NCI-H1694 (cell line): ENCODE measurements at places on chromosomes 7 and 10.
A peak's percentile ranks its signal among the peaks of the same experiment; 100 is the strongest.

- DNase-seq = no peak
Observed at GRCh38 chr10:86314616-86315548, 51.7 kb downstream of the GRID1 start.

DNA sequence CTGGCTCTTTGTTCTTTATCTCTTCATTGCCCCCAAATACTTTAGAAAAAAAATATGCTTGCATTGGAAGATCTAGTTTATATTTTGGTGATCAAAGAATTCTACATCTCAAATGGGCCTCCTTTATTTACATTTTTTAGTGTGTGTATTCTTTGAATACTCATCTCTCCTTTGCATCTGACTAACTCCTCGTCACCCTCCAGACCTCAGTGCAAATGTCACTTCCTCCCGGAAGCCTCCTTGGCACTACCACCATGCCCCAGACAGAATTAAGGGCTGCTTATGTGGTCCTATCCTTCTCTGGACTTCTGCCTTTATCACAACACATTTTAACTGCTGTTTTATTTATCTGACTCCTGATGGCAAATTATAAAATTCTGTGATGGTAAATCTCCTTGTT lies 52.0 kb upstream of the PPP1R3C start:
- DNase-seq = no peak

DNA sequence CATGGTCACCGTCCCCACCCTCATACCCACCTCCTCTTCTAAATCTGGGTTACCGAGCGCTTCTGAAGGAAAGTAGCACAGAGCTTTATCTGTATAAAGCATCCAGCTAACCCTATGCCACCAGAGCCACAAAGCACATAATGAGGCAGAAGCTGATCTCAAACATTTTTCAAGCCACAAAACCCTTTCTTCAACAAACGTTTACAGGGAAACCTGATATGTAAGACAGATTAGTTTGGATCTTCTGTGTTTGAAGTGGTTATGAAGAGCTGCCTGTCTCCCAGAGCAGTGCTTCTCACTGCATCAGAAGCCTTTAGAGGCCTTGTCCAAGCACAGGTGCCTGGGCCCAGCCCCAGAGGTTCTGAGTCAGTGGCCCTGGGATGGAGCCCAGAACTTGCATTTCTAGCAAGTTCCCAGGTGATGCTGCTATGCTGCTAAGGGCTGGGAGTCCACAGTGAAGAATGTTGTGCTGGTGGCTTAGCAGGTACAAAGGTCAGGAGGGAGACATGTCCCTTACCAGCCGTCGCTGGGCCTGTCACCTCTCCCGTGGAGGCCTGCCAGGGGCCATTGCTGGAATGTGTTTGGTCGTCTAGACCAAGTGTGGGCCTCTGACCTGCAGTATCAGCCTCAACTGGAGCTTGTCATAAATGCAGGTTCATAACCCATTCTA lies 90.4 kb downstream of the TAF3 start:
- DNase-seq = no peak

DNA sequence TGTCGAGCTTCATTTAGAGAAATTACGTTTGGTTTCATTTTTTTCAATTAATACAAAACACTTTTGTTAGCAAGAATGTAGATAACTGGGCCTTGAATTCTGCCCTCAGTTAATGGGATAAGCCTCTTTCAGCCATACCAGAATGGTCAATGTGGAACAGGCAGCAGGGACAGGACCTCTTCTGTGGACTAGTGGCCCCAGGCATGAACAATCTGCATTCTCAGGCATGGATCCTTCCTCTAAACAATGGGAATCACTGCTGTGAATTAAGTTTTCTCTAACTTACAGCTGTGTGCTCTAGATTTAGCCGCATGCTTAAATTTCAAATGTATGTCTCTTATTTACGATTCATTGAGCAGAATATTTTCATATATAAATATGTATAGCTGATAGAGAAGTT lies 237.7 kb upstream of the PRKCQ start:
- no peak for DNase-seq

GRCh38 chr7:81492240-81492639 lies 277.6 kb downstream of the HGF start:
- no peak for DNase-seq

GRCh38 chr7:151014950-151015349 lies 9.3 kb downstream of the ATG9B start:
- DNase-seq = no peak

GRCh38 chr10:15236340-15236739 lies 67.8 kb upstream of the NMT2 start:
- no peak for DNase-seq

DNA sequence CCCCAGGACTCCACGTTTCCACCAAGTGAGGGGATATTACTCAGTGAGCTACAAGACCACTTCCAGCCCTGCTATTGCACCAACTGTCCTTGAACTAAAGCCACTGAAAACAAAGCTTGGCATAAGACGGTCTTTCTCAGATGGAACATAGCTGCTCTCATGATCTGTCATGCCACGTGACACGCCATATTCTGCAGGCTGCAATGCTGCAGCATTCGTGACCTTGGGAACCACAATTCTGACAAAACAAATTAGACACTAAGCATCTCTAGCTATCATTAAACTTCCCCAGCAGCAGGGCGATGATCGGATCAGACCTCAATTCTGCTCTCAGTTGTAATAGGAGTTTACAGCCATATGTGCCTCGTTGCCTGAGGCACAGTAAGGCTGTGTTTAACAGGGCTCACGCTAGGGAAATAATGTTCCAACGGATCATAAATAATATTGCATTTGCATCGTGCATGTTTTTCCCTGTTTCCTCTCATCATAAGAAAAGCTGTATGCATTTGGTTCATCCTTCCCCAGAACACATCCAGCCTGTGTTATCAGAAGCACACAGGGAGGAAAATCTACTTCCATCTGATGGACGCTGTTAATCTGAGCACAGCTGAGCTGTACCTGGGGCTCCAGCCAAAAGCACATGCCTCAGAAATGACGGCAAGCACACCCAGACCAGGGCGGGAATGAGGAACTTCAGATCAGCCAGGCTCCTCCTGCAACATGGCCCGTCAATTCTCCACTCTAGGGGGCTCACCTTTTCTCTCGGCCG lies 38.6 kb upstream of the CNPY1 start:
- DNase-seq = peak; percentile 54

GRCh38 chr7:126495001-126495400 lies 757.7 kb downstream of the GRM8 start:
- DNase-seq = no peak

DNA sequence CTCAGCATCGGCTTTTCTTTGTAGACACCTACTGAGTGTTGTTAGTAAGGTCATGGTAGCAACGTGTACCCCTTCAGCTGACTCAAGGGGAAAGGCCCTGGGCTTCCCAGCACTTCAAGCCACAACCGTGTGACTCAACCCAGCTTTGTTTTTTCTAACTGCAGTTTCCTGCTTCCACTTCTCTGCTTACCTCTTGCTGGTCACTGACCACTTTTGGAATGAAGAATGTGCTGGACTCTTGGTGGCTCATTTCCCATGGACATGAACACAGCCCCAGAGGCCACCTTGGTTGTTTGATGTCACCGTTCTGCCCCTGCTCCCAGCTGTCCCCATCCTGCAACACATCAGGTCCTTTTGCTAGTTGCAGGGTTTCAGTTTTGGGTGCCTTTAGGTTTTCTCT lies 69.5 kb upstream of the ZNF438 start:
- DNase-seq = no peak

DNA sequence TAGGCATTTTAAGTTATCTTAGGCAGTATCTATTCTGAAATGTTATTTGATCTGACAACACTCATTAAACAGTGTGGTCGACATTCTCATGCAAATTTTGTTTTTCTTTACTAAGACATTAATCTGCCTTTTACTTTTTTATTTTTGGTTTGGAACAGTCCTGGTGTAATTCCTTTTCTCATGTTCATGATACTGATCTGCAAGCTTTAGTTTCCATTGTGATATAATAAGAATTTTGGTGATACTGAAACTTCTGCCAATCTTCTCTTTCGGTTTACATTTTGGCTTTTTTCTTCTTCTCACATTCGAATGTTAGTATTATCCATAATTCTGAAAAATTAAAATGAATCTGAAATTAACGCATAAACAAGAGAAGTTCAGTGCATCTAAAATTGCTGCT lies 281.9 kb upstream of the MTPN start:
- DNase-seq = no peak

GRCh38 chr7:131076711-131077181 lies 250.9 kb upstream of the MKLN1 start:
- DNase-seq = no peak

- no peak for DNase-seq
Observed at GRCh38 chr10:4101918-4102654, 317.1 kb upstream of the KLF6 start.

GRCh38 chr7:4806983-4807597 lies 31.7 kb downstream of the AP5Z1 start:
- no peak for DNase-seq

GRCh38 chr10:97828721-97829120 lies 20.9 kb upstream of the GOLGA7B start:
- DNase-seq = no peak

DNA sequence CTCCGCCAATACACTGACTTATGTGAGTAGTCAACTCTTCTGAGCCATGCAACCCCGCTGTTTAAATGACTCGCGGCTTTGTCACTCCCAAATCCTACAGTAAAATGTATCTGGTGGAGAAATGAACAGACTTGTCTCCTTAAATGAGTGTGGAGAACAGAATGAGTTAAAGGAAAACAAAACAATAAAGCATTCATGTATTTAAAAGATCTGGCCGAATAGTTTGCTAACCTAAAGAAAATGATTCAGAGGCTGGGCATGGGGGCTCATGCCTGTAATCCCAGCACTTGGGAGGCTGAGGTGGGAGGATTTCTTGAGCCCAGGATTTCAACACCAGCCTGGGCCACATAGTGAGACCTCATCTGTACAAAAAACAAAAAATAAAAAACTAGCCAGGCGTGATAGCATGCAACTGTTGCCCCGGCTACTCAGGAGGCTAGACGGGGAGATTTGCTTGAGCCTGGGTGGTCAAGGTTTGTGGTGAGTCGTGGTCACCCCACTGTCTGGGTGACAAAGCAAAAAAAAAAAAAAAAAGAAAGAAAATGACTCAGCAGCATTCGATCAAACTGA lies 86.5 kb upstream of the PFKP start:
- DNase-seq = no peak

- no peak for DNase-seq
Observed at GRCh38 chr7:124893140-124893827, 36.3 kb downstream of the POT1 start.

GRCh38 chr10:69957886-69958555 lies 94.6 kb upstream of the MACROH2A2 start:
- DNase-seq = peak; percentile 21

DNA sequence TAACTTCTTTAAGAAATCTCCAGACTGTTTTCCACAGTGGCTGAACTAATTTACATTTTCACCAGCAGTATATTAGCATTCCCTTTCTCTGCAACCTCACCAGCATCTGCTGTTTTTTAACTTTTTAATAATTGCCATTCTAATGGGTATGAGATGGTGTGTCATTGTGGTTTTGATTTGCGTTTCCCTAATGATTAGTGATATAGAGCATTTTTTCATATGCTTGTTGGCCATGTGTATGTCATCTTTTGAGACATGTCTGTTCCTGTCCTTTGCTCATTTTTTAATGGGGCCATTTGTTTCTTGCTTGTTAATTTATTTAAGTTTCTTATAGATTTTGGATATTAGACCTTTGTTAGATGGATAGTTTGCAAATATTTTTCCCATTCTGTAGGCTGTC lies 68.8 kb downstream of the SLC39A12 start:
- no peak for DNase-seq

DNA sequence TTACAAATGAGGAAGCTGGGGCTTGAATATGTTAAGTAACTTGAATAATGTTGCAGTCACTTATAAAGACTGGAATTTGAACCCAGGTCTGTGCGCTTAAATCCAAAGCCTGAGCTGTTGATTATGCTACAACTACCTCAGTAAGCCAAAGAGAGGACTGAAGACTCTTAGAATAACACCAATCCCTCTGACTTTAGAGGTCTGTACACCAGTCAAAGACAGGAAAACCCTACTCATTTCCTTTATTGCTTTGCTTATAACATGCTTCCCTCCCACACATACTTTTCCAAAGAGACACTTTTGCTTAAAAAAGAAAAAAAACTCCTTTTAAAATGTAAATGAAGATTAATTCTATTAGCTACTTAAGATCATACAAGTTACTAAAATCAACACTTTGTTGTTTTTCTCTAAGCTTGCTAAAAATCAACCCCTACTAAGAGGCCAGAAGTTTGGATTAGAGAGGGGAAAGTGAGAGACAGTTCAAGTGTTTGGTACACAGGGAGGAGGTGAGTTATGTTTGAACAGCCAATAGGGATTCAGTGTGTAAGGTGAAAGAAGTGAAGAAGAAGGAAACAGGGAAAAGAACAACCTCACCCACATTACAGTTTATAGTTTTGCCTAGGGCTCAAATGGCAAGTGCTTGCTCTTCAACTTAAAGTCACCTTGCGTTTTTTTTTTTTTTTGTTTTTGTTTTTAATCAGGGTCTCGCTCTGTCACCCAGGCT lies 74.8 kb downstream of the MDH2 start:
- DNase-seq = no peak

- no peak for DNase-seq
Observed at GRCh38 chr10:48899781-48900180, 39.9 kb downstream of the LRRC18 start.

GRCh38 chr10:4431114-4431863 lies 394.7 kb upstream of the AKR1E2 start:
- no peak for DNase-seq

DNA sequence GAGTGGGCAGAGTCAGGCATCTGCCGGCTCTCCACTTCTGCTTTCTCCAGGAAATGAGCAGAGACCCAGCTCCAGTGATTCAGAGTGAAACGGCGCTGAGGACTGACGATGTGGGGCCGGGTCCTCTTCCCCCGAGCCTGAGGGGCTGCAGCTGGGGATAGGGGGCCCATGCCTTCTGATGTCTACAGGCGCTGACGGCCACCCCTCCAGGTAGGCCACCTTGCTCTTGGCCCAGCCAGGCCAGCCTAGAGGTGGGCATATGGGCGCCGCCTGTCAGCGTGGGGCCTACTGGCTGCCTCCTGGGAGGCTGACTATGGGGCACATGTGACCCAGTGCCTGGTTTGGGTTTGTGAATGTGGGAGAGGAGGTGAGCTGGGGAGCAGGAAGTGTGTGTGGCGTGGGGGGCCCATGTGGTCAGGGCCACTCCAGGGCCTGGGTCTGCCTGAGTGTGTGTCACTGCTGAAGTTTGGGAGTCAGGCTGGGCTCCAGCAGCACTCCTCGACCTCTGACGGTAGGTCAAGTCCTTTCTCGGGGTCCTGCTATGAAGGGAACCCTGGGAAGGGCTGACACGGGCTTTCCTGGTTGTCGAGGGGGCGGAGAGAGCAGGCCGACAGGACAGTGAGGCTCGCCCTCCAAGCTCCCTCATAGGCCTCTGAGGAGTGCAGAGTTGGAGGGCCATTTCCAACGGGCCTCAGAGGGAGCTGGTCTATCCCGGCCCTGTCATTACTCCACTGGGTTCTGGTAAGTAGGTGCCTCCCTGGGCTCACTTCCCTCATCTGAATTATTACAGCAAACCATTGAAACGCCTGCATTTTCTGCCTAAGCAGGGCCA lies at the start of gene WDFY4:
Gene WDFY4, plus strand, starts transcription at position 82 of the 832 bp plus-strand sequence. CDS start 24,860 bp downstream, outside the sequence.
- no peak for DNase-seq

- no peak for DNase-seq
Observed at GRCh38 chr10:71141528-71141927, 70.8 kb upstream of the UNC5B start.
